ENCODE measurements at places on chromosomes 2 and 18.
A peak's percentile ranks its signal among the peaks of the same experiment; 100 is the strongest.

GRCh38 chr2:177340158-177340557 lies 52.4 kb upstream of the AGPS start:
- DNase-seq, result no peak

DNA sequence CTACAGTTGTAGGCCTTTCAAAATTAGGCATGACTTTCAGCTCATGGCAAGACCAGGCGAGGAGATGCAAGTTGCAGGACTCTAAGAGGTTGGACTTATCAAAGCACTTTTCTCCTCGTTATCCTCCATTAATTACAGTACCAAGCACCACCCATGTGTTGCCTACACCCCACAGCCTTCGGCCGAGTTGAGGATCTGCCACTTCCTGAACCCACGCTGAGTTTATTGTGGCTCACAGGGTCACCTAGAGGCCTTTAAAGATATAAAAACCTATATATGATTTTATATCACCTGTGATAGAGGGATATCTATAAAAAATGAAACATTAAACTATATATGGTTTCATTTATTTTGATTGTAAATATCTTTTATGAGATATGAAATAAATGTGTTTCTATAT lies 2.6 kb downstream of the UGT1A10 start:
- DNase-seq, result no peak

DNA sequence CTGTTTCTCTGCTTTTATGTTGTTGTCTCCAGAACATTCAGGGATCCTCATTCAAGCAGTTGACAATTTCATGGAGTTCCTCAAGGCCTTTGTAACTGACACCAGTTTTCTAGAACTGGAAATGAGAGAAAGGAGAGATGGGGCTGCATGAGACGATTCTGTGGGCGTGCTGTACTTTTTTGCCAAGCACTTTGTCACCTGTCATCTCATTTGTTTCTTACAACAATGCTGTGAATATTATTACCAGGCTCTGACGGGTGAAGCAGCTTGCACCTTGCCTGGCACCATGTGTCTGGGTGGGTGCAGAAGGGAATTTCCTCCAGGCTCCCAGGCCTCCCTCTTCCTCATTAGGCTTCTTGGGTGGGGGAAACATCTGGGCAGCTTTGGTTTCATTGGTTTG lies 22.2 kb upstream of the ATOH8 start:
- no peak for DNase-seq

- DNase-seq, result no peak
These were observed 28.2 kb downstream of the BIN1 start for GRCh38 chr2:127078666-127079270.

DNA sequence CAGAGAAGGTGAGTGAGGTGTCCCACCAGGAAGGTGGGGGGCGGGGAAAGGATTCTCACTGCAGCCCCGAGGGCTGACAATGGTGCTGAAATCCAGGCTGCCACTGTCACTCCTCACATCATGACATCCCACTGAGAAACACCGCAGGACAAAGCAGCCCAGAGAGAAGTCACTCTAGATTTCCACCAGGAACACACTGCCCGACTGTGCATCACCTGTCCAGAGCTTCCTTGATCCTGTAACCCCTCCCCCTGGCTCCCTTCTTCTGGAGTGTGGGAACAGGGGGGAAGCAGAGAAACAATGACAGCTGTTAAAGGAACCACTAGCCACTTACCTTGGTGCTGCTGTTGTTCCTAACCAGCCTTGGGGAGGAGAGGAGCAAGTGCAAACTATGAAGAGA lies 69.9 kb downstream of the MRO start:
- no peak for DNase-seq

DNA sequence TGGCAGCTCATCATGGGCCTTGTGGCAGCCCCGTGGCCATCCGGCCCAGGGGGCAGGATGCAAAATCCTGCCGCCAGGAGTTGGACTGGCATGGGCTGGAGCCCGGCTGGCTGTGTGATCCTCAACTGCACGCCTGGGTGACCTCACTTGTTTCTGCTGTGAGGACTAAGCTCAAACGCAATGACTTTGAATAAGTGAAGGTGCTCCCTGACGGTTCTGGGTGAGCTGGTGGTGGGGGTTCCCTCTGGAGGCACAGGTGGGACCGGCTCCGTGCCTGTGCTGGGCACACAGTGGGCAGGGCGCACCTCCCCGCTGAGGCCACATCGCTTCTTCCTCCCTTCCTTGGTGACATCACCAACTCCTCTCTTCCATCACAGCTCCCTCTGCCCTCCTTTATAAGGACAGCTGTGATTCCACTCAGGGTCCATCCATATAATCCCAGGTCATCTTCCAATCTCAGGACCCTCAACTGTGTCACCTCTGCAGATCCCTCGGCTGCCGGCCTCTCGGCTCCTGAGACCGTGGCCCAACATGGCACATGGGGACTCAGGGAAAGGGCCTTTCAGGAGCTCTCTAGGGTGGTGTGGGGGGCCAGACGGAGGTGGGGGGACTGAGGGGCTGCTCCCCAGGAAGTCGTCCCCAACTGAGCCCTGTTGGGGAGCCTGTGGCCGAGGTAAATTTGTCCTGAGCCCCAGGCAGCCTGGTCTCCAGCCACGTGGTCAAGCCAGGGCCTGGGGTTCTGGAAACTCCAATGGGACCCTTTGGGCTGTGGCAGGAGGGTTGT lies 75.5 kb upstream of the ODC1 start:
- DNase-seq, result no peak

GRCh38 chr2:148512501-148512900 lies 132.1 kb upstream of the EPC2 start:
- no peak for DNase-seq

DNA sequence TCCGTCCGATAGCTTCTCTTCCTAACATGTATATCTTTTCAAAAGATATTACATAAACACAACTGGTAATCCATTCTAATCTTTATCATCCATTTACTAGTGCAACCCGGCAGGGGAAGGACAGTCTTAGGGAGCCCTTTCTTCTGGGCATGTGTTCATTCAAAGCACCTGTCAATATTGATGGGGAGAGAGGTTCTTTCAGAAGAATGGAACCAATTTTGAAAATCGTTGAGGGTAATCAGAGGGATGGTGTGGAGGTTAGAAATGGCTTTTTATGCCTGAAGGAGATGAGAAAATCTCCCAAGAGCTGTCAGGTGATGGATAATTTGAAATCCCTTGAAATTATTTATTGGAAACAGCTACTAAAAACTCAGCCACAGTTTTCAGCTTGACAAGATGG lies 561.9 kb upstream of the DCC start:
- no peak for DNase-seq

- DNase-seq, result no peak
These were observed 92.7 kb upstream of the CD302 start for GRCh38 chr2:159890551-159891266.

DNA sequence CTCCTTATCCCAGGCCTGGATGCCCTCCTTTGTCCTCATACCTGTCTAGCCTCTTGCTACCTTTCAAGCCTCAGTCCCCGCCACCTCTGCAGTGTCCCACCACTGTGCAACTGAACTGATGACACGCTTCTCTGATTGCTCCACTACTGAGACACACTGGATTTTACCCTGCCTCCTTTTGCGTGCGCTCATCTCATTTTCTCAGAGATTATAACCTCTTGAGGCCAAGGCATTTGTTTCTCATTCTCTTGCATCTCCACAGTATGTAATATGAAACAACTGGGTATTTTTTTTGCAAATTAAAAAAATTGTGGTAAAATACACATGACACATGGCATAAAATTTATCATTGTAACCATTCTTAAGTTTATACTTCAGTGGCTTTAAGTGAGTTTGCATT lies 95.4 kb downstream of the PRKCE start:
- no peak for DNase-seq

- DNase-seq, result no peak
These were observed 304.8 kb downstream of the CDCA7 start for GRCh38 chr2:173659509-173659908.

DNA sequence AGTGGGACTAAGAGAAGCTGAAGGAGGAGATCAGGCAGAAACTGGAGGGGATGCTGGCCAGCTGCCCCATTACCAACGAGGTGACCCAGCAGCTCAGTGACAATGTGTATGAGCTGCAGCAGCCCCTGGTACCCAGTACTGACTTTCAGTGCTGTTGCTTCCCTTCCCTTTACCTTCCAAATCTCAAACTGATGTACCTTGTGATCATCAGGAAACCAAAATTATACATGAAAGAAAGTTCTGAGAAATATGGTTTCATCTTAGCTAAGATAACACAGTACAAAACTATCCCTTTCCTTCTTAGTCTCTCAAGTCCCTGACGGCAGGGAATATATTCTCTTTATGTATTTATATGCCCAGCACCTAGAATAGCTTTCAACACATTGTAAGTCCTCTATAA lies 52.3 kb upstream of the CERS6 start:
- no peak for DNase-seq

DNA sequence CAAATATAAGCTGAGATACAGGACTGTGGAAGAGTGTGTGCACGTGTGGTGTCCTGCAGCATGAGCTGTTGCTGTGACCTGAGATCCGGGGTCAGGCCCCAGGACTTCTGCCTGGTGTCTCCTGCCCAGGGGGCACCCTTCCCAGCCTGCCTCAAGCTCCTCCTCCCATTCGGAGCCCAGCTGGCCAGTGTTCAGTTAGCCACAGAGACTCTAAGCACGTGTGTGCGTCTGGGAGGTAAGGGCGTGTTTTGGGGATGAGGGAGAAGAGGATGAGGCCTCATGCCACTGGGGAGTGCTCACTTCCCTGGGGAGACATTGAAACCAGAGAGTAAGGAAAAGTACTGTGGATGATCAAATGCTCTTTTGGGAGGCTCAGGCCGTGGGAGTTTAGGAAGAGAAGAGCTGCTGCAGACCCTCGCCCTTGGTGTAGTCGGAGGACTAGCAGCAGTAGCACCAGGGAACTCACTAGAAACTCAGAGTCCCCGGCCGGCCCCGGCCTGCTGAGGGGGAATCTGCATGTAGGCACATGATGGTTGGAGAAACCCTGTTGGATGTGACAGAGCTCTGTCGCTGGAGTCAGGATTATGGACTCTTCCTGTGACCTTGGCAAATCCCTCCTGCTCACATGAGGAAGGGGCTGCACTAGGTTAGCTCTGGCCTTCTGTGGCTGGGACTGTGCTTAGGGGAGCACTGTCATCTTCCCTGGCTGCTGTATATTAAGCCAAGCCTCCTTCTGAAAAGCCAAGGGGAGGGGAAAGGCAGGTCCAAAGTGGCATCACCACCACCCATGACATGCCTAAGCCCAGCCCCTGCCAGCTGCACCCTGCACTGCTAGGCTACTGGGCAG lies 231.1 kb downstream of the DYSF start:
- DNase-seq, result no peak

GRCh38 chr2:11080253-11081115 lies 74.8 kb upstream of the SLC66A3 start:
- no peak for DNase-seq

- peak; percentile 81 for DNase-seq
These were observed 42.8 kb downstream of the CCDC102B start for GRCh38 chr18:68840554-68841263.

- DNase-seq, result no peak
These were observed 140.7 kb downstream of the PTRHD1 start for GRCh38 chr2:24652265-24653182.

DNA sequence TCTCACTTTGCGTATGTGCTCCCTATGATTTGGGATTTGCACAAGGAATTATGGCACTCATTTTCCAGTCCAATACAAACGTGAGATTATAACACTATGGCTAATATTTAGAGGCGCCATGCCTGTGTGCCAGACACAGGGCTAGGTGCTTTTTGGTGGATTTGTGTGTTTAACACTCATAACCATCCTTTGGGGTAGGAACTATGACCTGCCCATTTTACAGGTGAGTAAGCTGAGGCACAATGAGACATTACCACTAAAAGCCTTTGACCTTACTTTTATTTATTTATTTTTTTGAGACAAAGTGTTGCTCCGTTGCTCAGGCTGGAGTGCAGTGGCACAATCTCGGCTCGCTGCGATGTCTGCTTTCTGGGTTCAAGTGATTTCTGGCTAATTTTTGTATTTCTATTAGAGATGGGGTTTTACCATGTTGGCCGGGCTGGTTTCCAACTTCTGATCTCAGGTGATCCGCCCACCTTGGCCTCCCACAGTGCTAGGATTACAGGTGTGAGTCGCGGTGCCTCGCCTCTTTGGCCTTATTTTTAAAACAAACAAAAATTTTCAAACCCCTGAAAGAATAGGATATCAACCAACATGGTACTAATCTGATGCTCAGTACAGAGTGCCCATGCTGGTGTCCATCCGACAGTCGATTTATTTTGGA lies 26.6 kb upstream of the GLI2 start:
- no peak for DNase-seq

DNA sequence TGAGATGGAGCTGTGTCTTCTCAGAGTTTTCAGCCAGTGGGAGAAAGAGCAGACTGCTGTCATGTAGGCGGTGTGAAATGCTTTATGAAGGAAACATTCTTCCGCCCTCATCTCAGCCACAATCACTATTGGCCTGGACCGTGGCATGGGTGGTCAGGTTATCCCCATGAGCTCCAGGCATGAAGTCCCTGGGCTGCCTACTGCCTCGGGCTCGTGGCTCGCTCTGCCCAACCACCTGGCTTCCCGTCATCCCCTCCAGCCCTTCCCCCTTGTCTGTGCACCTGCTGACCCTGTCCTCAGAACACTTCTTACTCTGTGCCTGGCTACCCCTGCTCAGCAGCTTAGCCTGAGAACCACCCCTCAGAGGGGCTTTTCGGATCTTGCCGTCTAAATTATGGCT lies 15.5 kb downstream of the COLEC11 start:
- DNase-seq, result no peak

DNA sequence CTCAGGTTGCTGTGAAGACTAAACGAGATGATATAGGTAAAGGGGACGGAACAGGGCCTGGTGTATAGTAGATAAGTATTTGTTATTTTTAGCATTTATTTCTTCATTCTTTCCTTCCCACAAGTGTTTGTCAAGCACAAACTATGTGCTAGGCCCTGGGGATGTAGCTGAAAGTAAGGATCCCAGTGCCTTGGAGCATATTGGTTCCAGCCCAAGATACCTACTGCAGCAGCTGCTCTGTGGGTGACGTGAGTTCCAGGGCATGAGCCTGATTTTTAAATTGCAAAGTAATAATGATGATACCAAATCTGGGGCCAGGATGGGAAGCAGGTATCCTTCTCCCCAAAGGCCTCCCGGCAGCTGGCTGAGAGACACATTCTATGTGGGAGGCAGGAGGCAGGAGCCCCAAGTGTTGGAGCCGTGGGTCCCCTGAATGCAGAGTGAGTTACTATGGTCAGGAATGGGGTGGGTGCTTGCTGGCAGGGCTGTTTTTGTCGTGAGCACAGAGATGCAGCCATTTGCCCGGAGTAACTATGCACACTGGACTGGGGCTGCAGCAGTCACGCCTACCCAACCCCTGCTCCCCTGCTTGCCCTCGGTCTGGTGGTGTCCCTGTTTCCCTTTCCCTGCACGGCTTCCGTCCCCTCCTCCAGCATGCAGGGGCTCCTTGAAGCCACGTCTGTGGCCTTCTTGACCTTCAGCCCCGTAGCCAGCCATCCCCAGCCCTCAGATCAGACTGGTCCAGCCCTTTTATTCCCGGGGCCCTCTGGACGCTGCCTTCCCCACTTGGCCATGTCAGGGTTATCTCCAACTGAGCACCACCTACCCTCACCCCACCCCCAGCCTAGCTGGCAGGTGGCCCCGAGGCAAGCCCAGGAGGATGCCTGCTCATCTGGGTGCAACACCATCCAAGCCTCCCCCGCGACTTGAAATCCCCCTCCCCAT lies 52.4 kb downstream of the INHBB start:
- DNase-seq, result no peak

All from foreskin keratinocyte (primary cell).